Nucleus accumbens (tissue), 56 donors: ENCODE measurements at places on chromosomes 12 and 14.

DNA sequence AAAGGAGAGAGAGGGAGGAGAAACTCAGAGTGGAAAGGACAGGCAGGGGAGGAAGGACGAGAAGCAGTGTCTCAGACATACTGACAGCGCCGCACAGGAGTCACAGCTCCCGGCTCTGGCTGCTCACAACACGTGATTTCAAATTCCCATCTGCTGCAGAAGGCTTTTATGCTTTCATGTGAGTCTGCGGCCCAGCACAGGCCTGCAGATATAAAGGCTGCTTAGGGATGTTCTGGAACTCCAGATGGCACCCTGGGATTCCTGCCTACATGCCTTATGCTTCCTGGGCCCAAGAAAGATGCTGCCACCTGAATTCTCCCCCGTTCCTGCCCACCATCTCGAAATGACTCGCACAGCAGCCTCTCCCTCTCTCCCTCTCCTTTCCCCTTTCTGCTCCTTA lies 89.6 kb downstream of the NUAK1 start:
- peak; percentile 23 for DNase-seq

DNA sequence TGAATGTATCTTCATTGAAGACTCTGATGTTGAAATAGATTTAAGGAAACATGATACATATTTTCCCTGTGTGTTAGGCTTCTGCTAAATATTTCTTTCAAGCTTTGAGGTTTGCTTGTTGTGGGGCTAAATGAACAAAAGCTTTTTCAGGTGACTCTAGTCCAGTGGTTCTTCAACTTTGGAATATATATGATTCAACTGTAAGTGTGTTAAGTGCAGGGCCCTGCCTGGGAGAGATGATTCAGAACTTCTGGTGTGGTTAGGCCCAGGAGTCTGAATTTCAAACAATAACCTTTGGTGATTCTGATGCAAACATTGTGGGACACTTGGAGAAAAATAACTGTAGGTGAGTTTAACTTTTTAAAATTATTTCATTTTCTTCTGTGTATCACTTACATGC lies 93.0 kb downstream of the TRHDE start:
- DNase-seq = no peak

- no peak for DNase-seq
These were observed 205.5 kb downstream of the CHST11 start for GRCh38 chr12:104662203-104662602.

DNA sequence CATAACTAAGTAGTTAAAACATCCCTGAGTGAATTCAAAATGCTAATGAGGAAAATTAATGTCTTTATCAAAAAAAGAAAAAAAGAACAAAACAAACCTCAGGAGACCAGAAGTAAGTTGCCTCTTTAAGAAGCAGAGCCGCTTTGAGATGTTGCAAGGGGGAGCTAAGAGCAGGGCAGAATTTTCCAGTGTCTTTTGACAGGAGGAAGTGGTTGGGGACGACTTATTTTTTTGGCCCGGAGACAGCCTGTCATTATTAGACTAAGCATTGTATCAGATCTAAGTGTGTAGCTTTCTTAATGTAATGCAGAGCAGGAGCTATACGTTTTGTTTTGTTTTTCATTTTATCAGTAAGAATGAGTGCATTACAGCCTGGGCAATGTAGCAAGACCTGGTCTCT lies 206.6 kb downstream of the CACNA1C start:
- DNase-seq = no peak

DNA sequence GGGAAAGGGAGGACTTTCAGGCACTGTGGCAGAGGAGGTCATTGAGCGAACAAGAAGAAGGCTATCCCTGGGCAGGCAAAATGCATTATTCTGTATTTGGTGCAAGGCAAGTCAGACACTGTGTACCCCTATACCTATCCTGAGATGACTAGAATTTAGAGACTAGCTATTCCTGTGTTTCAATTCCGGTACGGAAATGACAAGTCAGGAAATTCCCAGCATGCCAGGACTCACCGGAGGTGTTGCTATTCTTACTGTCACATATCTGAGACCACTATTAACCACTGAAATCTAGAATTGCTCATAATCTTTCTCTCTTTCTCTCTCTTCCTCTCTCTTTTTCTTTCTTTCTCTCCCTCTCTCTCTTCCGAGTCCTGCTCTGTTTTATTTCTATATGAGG lies 297.1 kb downstream of the PDZRN4 start:
- DNase-seq = no peak

DNA sequence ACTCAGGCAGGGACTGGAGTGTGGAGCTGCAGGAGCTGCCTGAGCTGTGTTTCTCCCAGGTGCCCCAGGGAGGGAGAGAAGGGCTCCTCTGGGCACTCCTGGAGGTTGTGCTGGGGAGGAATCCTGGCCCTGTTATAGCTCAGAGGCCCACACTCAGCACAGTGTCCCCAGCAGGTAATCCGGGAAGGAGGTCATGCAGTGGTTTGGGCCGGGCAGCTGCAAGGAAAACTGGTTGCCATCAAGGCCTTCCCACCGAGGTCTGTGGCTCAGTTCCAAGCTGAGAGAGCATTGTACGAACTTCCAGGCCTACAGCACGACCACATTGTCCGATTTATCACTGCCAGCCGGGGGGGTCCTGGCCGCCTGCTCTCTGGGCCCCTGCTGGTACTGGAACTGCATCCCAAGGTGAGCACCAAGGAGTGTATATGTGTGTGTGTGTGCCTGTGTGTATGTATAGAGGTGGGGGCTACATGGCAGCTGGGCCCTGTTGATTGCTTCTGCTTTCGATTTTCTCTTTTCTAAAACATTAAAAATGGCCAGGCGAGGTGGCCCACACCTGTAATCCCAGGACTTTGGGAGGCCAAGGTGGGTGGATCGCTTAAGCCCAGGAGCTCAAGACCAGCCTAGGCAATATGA lies 2.0 kb downstream of the AMHR2 start:
- no peak for DNase-seq

DNA sequence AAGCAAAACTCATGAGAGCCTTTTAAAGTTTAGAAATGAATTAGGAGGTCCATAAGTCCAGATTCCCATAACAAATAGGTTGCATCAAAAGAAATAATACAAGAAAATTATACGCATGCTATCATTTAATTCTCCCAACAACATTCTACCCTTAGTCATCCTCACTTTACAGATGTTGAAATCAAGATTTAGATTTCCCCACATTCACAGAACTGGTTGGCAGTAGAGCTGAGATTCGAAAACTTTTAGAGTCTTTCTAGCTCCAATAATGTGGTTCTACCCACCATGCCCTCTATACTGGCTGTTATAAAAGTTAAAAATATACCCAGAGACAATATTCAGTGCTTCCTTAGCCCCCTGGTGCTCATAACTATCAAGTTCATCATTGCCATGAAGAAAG lies 56.6 kb upstream of the METAP2 start:
- DNase-seq = no peak

DNA sequence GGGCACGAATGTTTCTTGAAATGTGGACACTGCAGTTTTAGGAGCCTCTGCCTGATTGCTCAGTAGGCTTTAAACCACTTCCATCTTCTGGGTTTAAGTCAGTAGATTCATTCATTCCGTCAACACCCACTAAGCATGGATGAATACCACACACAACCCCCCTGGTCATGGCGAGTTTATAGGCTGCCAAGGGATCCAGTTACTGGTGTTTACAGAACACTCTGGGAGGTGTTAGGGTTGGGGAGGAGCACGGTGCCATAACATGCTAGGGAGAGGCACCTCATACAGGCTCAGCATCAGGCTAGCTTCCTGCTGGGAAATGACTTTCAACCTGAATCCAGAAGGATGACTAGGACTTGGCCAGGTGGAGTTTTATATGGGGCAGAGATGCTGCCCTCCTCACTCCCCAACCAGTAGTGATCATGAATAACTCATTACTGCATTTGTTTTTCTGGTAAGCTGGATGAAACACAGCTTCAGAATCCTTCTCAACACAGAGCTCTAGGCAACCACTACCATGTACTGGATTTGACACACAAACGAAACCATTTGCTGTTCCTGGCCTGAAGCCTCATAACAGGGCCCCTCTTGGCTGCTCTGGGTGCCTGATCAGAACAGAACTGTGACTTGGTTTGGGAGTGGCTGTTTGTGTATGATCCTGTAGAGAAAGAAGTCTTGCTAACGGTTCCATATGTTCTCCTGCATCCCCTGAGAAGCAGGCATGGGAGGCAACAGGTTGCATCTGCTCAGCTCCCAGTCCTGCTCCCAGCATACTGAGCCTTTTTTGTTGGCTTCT lies 47.9 kb downstream of the FBXW8 start:
- no peak for DNase-seq

- DNase-seq = no peak
These were observed 36.2 kb downstream of the TMEM120B start for GRCh38 chr12:121748571-121749265.

- no peak for DNase-seq
These were observed 7.6 kb downstream of the SAMD4A start for GRCh38 chr14:54574528-54574927.
